ENCODE measurements at places on chromosomes 1 and 21.

DNA sequence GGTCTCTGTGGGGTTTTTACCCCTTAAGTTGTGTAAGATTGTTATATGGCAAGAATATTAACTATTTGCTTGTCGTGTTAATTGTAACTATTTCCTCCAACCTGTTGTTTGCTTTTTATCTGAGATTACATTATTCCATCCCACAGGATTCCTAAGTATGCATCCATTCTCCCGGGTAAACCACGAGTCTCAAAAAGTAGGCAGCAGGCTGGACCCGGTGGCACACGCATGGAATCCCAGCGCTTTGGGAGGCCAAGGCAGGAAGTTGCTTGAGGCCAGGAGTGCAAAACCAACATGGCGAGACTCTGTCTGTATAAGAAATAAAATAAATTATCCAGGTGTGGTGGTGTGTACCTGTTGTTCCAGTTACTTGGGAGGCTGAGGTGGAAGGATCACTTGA lies 12.6 kb upstream of the RSPO1 start:
- DNase-seq, result no peak

- no peak for DNase-seq
Observed at GRCh38 chr1:19647643-19648042, 3.5 kb downstream of the NBL1 start.

GRCh38 chr1:91537281-91537986 lies 36.8 kb downstream of the CDC7 start:
- no peak for DNase-seq

GRCh38 chr1:21669258-21670058 lies at the start of gene RAP1GAP:
Gene RAP1GAP, minus strand, starts transcription at chr1:21669357. Its CDS starts 49,325 bp downstream, at chr1:21620032.
- DNase-seq, result no peak

GRCh38 chr1:166036092-166036491 lies 130.7 kb downstream of the FAM78B start:
- no peak for DNase-seq

GRCh38 chr1:159977364-159978106 lies 23.5 kb upstream of the SLAMF9 start:
- no peak for DNase-seq

DNA sequence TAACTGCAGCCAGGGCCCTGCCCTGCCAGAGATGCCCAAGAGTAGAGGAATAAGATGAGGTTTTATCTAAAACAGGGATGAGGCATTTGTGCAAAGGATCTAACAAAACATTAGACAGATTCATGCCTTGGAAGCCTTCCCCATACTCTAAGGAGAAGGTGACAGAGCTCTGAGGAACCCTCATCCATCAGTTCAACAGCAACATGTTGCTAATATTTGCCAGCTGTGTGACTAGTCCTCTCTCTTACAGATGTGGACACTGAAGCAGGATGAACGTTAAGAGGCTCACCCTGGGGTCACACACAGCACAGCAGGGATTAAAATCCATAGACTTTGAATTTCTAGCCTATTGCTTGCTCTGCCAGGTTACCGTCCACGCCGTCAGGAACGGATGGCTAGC lies 99.0 kb downstream of the ZBTB18 start:
- DNase-seq, result no peak

GRCh38 chr1:187409341-187409740 lies 580.6 kb downstream of the PLA2G4A start:
- no peak for DNase-seq

- DNase-seq, result no peak
Observed at GRCh38 chr1:246897302-246897701, 34.4 kb downstream of the AHCTF1 start.

- DNase-seq, result no peak
Observed at GRCh38 chr1:9296850-9297249, 4.2 kb downstream of the SPSB1 start.

DNA sequence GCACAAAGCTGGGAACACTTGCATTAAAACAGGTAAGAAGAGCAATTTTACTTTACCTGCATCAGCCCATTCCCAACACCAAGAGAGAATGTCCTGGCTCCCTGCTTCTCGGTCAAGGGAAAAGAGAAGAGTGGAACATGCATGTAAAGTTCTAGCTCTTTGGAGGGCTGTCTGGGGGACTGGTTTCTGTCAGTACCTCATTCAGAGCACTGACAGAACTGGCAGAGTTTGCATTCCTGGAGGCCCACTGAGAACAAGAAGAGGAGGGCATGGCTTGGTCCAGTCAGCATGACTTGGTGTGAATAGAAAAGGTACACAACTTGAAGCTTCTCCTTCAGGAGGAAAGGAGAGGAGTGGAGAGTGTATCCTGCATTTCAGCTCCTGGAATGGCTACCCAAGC lies 83.9 kb downstream of the LRRC7 start:
- DNase-seq, result no peak

GRCh38 chr1:66372522-66373101 lies 161.3 kb upstream of the SGIP1 start:
- DNase-seq, result no peak

DNA sequence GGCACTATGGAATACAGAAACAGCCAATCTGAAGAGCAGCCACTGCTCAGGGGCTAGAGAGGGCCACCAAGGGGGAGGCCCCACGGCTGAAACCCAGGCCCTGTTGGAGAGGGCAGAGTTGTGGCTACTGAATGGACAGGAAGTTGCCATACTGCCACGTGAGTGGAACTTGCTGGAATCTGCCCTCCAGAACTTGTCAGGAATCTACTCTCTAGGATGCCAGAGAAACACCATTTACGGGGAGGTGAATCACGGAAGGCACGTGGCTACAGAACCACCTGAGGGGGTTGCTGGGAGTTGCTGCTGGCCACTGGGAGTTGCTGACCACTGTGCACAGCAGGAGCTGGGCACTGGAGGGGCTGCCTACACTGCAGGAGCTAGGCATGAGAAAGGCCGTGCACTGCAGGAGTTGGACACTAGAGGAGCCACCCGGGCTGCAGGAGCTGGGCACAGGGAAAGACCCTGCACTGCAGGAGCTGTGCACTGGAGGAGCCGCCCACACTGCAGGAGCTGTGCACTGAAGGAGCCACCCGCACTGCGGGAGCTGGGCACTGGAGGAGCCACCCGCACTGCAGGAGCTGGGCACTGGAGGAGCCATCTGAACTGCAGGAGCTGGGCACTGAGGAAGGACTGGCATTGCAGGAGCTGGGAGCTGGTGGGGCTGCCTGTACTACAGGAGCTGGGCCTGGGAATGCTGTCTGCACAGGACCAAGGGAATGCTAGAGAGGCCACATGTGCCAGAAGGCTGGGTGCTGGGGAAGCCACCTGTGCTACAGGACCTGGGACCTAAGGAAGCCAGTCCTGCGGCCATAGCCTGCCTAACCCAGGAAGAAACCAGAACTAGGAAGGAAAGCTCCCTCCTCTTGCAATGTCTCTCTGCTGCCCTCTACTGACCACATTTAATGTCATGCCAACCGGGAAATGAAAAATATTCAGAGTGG lies 343.4 kb downstream of the MATN1 start:
- DNase-seq, result peak; percentile 44

DNA sequence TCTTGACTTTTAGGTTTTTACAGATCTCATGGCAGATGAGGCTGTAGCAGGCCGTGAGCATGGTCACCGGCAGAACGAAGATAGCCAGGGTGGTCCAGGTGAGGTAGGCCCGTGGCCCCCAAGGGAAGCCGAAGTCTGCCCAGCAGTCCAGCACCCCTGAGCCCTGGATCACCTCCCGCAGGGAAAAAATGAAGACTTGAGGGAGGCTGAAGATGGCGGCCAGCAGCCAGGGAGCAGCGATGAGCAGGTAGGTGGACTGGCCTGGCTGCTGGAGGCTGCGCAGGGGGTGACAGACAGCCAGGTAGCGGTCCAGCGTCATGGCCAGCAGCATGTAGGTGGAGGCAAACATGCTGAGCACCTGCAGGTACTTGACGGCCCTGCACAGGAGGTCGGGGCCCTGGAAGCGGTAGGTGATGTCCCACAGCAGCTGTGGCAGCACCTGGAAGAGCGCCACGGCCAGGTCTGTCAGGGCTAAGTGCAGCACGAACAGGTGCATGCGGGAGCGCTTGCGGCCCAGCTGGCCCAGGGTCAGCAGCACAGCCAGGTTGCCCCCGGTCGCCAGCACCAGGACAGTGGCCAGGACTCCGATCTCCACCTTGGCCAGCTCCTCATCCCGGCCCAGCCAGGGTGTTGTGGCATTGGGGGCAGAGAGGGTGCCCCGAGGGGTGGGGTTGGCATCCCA lies 856 bp downstream of the AVPR1B start:
- no peak for DNase-seq

GRCh38 chr1:226938903-226939437 lies 1.1 kb upstream of the COQ8A start:
- DNase-seq, result no peak

DNA sequence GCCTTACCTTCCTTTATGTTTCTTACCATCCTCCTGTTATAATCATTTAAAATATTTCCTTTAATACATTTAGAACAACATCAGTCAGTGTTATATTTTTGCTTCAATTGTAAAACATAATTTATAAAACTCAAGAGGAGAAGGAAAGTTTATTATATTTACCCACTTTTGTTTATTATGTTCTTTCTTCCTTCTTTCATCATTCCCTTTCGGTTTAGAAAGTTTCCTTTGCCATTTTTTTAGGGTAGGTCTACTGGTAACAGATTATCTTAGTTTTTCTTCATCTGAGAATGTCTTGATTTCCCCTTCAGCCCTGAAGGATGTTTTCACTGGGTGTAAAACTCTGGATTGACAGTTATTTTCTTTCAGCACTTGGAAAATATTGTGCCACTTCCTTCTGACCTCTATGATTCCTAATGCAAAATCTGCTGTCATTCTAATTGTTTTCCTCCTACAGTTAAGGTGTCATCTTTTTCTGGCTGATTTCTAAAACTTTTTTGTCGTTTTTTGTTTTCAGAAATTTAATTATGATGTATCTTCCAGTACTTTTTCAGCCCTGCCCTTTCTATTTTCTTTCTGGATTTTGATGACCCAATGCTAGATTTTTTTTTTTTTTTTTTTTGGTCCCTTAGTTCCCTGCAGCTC lies 25.0 kb downstream of the PTPN22 start:
- no peak for DNase-seq

GRCh38 chr1:165397944-165398343 lies 41.4 kb upstream of the LMX1A start:
- no peak for DNase-seq

DNA sequence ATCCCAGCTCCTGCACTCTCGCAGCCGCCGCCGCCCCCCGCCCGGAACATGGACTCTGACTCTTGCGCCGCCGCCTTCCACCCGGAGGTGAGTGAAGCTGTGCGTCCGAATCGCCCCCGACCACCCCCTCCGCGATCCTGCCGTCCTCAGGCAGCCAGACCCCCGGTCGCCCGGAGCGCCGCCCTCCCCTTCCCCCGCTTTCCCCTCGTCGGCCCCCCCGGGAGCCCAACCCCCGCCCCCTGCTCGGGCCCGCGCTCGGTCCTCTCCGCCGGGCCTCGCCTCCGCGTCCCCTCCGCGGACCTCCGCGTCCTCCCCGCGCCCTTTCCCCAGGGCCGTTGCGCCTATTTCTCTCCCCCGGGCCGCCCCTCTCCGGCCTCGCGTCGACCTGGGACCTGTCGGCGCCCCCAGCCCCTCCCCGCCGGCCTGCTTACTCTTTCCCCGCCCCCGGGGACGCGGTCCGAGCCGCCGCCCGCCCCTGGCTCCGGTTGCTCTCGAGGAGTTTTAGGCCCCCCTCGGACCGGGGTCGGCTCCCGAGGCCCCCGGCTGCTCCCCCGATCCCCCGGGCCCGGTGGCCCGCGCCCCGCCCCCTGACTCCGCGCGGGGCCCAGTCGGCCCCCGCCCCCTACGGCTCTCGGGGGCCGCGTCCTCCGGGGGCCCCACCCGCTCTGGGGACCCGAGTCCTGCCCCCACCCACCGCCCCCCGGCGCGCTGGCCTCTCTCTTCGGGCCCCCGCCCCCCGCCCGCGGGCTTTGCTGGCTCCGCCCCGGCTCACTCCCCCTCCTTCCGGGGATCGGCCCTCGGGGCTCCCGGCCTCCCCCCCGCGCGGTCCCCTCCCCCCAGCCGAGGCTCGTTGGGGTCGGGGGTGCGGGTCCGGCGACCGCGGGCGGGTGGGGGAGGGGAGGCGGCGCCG lies 743 bp downstream of the PHF13 start:
- no peak for DNase-seq
